ENCODE measurements at places on chromosomes 2 and 18.

- peak; percentile 50 for DNase-seq
Observed at GRCh38 chr18:49768051-49768391, 45.3 kb downstream of the ACAA2 start.

DNA sequence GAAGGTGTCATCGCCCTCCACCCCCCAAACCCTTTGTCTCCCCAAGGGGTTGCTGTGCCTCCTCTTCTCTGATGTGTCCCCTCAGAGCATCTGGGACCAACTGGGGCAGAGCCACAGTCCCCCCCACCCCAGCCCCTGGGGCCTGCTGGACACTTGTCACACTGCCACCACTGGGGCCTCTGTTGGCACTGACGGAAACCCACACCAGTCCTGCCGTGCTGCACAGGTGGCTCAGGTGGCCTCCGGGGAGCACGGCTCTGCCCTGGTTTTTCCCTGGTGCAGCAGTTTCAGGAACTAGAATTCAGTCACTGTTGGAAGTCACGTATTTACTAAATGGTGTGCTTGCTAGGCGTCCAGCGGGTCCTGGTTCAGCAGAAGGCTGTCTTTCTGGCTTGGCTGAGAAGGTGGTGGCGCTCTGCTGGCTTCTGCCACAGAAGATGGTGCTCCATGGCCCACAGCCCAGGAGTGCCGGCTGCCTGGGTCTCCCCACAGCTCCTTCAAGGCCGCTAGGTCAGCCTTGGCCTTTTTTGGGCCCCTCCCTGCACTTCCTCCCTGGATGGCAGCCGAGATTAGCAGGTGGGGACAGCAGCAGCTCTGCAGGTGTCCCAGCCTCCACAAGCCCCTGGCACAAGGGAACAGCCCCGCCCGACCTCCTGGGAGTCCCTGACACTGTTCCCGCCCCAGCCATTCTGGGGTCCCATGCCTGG lies 18.6 kb upstream of the KLHL30 start:
- no peak for DNase-seq

- peak; percentile 77 for DNase-seq
Observed at GRCh38 chr2:99975386-99975785, 167.0 kb downstream of the AFF3 start.

GRCh38 chr2:118878531-118879149 lies 31.2 kb upstream of the EN1 start:
- DNase-seq = no peak

DNA sequence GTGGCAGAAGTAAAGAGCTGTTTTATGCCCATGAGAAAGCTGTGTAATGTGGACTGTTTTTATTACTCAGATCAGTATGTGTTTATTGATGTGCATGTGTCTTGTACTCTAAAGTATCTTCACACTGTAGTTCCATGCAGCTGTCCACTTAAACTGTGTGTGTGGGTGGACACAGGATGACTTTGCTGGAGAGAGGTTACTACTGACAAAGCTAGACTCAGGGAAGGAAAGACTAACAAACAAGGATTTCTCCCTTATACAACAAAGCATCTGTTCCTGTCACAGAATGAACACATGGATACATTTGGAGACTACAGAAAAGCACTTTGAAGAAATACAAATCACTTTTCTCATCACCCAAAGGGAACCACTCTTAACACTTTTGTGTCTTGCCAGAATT lies 10.0 kb downstream of the FHOD3 start:
- no peak for DNase-seq

DNA sequence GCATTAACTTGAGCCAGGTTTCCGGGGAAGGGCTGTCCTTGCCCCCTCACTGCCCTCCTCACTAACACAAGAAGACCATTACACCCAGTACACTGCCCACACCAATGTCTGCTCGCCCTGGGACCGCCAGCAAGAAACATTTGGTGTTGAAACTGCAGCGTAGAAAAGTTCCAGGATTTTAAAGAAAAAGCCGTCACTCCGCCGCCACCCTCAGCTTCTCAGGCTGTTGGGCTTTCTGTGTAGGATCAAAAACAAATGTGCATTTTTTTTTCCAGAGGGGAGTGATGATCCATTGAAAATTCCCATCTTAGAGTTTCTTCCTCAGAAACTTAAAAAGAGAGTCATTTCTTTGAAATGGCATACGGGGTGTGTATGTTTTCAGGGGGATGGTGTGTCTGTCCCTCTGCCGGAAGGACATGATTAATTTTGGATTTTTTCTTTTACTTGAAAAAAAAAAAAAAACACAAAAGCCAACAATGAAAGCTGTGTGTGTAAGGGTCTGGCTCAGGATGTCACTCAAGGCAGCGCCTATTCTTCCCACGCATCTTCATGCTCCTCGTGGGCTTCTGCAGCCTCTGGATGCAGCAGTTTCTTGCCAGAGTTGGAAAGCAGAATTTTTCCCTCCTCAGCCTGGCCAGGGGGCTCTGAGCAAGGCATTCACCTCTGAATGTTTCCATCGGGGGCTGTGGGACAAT lies 184.9 kb downstream of the GLI2 start:
- DNase-seq = no peak

DNA sequence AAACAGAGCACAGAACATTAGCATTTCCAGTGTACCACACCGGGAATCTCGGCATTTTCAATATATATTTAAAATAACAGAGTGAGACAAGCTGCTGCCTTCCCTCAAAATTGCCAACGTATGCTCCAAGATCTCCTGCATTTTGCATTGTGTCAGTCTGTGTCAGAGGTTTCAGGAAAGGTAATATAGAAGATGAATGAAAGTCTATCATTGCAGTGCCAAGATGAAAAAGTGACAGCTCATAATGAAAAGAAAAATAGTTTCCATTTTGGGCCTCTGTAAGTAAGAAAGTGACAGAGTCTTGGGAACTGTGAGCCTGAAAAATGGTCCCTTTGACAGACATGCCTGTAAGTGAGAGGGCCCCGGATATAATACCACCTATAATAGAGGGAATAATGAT lies 297.8 kb upstream of the PIK3C3 start:
- DNase-seq = no peak

DNA sequence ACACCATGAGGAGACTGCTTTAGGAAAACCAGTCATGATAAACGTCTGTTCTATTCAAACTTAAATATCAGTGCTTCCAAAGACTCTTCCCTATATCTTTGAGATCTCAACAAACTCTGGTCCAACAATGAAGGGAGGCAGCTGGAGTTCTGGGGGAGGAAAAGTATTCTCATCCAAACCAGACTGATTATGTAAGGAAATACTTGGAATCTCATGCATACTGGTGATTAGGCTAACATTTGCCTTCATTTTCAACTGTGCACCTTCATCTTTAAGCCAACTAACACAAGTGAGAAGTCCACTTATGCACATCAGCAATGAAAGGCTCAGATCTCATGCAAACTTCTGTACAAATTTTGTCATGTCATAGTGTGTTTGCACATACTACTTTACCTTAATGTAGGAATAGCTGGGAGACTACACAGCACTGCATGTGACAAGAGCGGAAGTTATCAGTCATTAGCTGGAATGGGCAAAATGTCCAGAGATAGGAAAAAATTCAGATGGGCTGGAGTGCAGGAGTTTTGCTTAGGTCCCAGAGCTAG lies 67.5 kb upstream of the STK17B start:
- no peak for DNase-seq

DNA sequence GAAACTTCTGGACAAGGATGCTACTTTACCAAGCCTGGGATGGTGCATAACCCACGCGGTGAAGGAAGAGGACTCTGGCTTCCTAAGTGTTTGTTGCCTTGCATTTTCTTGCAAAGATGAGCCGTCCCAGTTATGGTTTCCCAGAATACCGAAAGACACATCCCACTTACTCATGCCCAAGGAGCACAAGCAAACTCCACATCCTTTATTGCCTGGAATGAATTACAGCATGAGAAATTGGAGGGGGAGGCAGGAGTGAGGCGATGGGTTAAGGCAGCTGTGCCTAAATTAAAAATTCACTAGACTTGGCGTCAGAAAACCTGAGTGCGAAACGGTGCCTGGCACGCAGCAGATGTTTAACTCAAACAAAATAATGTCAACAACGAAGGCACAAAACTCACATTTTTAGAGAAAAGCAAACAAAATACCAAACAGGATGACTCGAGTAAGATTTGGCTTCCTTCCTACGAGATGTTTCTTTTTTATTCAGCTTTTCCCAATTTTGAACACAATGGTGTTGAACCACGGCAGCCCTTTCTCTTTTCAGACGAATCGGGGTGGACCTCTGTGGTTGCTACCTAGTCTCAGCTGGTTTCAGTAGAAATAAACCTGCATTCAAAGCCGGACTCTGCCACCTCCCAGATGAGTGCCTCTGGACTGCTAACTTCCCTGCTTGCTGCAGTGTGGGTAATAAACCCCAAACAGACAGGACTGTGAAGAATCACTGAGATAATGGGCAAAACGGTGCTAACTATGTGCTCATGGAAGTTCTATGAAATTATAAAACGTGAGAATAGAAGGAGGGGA lies 100.3 kb upstream of the NCK2 start:
- DNase-seq = no peak

- no peak for DNase-seq
Observed at GRCh38 chr2:239307921-239308613, 92.8 kb downstream of the HDAC4 start.

- DNase-seq = no peak
Observed at GRCh38 chr2:144162652-144163051, 357.3 kb downstream of the ZEB2 start.

DNA sequence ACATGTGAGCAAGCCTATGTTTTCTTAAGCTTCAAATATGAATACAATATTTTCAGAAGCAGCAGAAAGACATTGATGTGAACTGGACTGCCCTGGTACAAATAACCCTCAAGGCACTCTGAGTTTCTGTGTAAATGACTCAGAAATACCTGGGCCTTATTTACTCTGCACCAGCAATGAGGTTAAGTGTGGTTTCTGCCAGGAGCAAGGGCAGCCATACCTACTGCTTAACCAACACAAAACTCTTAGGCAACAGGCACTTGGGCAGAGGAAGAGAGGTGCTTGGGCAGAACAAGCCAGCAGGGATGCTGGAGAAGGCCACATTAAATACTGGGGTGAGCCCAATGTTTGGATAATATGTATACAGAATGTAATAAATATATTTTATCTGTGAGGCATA lies 29.4 kb upstream of the ARL5A start:
- DNase-seq = no peak

DNA sequence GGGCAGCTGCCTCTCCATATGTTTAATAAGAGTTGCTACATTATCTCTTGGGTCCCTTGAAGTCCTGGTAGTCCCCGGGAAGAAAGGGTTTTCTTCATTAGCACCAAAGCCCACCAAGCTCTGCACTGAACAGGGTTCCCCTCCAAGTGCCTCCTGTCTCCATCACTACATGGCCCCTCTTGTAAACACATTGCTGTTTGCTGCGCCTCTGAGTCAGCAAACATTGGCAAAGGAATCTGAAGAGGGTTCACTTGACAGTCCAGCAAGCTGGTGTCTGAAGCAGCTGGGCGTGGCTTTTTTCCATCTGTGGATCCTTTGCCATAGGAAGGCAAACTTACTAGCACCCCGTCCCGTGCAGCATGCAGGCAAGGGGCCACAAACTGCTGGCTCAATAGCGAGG lies 82.8 kb downstream of the TEX51 start:
- DNase-seq = no peak

DNA sequence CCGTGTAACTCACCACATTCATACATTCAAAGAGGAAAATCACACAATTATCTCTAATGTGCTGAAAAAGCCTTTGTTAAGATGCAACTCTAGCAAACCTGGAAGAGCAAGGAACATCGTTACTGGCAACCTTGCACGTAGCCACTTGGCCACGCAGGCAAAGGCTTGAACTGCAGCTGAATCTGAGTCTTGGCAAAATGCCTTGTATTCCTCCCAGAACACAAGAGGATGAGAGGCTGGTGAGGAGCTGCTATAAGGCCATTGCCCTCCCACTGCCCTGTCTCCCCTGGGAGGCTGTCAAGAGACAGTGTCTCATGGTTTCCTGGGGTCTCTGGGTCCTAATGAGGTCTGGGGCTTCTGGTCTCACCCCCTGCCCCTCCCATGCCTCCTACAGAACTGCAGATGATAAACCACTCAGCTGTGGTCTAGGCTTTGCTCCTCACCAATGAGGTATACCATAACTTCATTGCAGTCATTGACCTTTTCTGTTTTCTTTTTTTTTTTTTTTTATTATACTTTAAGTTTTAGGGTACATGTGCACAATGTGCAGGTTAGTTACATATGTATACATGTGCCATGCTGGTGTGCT lies 141.4 kb downstream of the SPP2 start:
- DNase-seq = peak; percentile 95

DNA sequence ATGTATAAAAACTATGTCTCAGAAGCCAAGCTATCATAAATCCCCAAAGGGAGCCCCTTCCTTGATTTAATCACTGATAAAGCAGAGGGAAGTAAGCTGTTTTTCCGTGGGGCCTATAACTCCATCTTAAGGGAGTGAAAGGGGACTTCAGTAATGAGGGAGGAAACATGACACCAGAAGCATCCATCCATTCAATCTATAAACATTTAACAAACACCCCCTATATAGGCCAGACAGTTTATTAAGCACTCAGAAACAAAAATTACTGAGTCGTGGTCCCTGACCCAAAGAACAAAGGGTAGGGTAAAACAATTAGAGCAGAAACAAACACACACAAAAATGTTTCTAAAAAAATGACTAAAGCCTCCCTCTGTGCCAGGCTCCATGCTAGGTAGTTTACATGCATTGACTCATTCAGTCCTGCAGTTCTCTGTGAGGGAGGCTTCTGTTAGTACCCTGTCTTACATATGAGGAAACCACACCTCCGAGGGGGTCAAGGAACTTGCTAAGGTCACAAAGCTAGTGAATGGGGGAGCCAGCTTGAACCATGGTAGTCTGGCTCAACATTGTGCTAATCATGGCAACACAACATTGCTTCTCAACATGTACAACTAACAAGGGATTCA lies 472.1 kb downstream of the CDH2 start:
- DNase-seq = no peak

GRCh38 chr18:5294457-5295230 lies 882 bp downstream of the ZBTB14 start:
- DNase-seq = peak; percentile 6

DNA sequence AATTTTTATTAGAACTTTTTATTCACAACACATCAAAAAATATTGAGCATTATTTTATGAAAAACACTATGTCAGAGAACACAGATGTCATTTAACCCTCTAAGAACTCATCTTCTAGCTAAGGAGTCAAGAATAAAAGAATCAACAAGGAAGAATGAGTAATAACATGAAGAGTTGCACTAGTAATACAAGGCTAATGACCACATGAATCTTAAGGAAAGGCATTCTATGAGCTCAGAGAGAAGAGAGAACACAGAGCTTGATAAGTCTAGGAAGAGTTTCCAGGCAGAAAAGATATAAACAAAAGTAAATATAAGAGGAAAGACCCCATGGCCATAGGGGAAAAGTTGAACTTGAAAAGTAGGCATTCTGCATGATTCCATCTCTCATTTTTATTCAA lies 166.5 kb downstream of the MAIP1 start:
- no peak for DNase-seq

GRCh38 chr18:25832001-25832604 lies 258.3 kb downstream of the SS18 start:
- DNase-seq = peak; percentile 23

DNA sequence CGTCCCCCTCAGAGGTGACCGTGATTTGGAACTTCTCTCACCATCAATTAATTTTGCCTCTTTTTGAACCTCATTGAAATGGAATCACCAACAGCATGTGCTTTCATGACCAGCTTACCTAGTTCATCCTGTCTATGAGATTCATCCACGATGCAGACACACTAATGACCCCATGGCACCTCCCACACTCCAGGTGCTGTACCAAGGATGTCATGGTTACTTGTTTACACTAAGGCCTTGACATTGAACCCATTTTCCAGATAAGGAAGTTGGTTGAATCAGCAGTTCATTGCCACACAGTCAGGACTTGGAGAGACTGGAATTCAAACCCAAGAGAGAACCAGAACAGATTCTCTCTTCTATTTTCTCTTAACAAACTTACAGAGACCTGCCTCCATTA lies 139.0 kb downstream of the ZFP36L2 start:
- no peak for DNase-seq

GRCh38 chr18:67733088-67733487 lies 216.6 kb upstream of the DSEL start:
- DNase-seq = peak; percentile 17
